Activated CD8-positive, alpha-beta T cell treated with anti-CD3 and anti-CD28 coated beads for 36 hours (primary cell): ENCODE measurements at places on chromosomes 5 and 9. TPM values are rescaled to one million over a fixed set of nuclear protein-coding genes. Genes with fewer than 3 reads are reported as not detected.

DNA sequence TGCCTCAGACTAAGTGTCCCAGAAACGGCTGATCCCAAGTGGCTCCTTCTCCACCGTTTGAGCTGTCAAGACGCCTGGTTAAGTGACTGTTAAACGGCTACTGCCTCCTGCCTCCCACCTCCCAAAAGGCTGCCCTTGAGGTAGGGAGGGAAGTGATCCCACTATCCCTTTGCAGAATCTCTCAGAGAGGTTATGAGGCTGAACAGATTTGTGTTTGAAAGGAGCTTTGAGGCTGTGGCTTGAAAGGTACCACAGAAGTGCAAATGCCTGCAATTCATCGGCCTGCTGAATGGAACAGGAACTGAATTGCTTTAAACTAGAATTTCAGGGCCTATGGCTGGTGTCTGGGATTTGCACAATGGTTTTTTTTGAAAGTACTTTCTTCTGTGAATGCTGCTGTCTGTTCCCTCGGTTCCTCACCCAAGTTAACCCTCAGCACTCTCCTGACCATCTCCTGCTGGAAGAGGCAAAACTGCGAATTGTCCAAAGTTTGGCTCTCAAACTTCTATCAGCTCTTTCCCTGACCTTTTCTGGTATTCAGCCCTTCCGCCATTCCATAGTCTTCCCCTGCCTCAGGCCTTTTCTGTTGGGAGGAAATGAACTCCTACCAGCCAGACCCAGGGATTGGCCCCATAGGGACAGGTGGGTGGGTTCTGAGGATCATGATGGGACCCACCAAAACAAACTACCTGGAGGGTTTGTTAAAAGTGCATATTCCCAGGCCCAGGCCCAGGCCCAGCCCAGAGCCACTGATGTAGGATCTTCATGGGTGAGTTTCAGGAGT, 453.3 kb downstream of the KDM4C start:
- no peaks in the 10 kb centered on the region for H3K36me3 ChIP-seq
- peaks cover 5% of the 10 kb centered on the region for H3K4me1 ChIP-seq
- H3K27ac ChIP-seq, result no peak overlapping the region
- no peak for DNase-seq
- H3K27me3 ChIP-seq, result peaks cover 2% of the 10 kb centered on the region

- no peaks in the 10 kb centered on the region for H3K36me3 ChIP-seq
- H3K27me3 ChIP-seq, result peaks cover 7% of the 10 kb centered on the region
- H3K27ac ChIP-seq, result no peak overlapping the region
- DNase-seq, result no peak
- H3K4me3 ChIP-seq, result no peak overlapping the region
- no peaks in the 10 kb centered on the region for H3K4me1 ChIP-seq
Measured at GRCh38 chr5:2187156-2187555, 304.4 kb upstream of the IRX4 start.

DNA sequence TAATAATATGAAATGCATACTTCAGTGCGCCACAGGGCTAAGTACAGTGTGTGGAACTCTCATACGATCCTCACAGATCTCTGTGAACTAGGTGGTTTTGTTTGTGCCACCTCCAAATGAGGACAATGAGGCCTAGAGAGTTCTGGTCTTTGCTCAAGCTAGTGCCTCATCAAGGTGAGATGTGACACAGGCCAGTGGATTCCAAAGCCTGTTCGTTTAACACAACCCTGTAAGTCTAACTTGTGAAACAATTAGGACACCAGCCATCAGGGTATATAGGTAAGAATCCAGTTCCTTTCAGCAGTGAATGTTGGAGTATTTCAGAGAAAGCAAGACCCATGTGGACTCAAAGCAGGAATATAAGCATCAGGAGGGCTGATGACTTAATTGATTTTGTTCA, 130.7 kb upstream of the GAS1 start:
- no peaks in the 10 kb centered on the region for H3K4me1 ChIP-seq
- no peak overlapping the region for H3K27ac ChIP-seq
- H3K4me3 ChIP-seq, result no peak overlapping the region
- no peak for DNase-seq
- H3K36me3 ChIP-seq, result no peaks in the 10 kb centered on the region

DNA sequence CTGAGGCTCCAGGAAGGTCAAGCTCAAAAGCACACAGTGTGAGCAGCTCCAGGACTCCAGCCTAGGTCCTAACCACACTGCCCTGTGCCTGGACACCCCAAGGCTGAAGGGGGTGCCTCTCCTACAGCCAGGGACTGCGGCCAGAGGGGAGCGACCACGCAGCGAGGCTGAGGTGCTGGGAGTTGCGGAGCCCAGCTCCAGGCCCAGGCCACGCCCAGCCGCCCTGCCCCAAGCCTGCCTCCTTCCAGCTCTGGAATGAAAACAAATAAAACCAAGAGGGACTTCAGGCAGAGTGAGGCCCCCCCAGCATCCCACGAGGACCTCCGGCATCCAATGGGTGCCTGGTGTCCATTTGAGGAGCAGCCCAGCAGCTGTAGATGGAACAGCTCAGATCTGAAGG, 15.2 kb downstream of the VAV2 start:
- H3K27ac ChIP-seq, result no peak overlapping the region
- H3K4me3 ChIP-seq, result no peak overlapping the region
- H3K27me3 ChIP-seq, result no peaks in the 10 kb centered on the region
- DNase-seq, result no peak
- H3K4me1 ChIP-seq, result no peaks in the 10 kb centered on the region

DNA sequence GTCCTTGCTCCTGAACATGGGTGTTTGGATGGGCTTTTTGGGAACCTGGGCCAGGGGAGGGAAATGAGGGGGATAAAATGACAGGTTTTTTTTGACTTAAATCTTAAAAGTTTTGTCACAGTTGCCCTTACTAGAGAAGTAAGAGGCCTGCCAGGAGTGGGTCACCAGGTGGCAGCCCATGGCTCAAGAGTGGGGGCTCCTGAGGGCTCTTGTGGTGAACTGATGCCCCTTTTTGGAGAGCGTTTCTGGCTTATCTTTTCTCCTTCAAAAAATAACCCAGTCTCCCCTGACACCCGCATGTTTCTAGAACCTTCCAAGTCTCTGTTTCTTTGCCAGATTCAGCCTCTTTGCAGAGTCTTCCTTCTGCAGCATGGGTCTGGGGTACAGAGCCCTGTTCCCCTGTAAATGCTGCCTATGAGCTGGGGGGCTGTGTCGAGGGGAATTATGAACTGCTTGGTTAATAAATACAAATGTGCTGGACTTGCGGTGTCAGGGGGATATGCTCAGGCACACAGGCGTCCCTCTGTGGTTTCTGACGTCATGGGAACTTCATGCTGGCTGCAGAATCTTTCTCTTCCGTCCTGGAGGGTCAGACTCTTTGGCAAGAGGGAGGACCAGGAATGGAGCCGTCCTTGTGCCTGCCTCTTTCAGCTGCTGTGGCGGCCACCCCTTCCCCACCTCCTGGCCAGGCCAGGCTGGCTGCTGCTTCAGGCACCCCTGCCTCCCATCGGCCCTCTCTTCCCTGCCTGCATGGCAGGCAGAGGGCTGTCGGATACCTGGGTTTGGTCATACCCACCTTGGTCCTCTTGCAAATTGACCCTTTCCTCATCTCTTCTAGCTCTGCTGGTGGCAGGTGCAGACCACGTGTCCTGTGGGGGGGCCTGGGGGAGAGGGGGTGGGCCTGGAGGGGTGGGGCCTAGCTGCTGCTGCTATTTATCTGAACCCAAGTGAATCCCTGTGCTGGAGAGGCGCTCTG, 30.1 kb downstream of the PTPA start:
- H3K27me3 ChIP-seq, result no peaks in the 10 kb centered on the region
- peaks cover 26% of the 10 kb centered on the region for H3K36me3 ChIP-seq
- peak; percentile 61 for DNase-seq
- peaks cover 42% of the 10 kb centered on the region for H3K4me1 ChIP-seq
- H3K27ac ChIP-seq, result peak overlapping the region; percentile 93
- peak overlapping the region; percentile 80 for H3K4me3 ChIP-seq

GRCh38 chr9:116549786-116550660, 137.1 kb upstream of the TRIM32 start:
- no peak overlapping the region for H3K27ac ChIP-seq
- no peaks in the 10 kb centered on the region for H3K27me3 ChIP-seq
- no peak for DNase-seq
- peaks cover 4% of the 10 kb centered on the region for H3K4me1 ChIP-seq

GRCh38 chr5:148915224-148915817, 88.9 kb downstream of the ADRB2 start:
- no peak for DNase-seq
- H3K36me3 ChIP-seq, result no peaks in the 10 kb centered on the region
- H3K27ac ChIP-seq, result no peak overlapping the region
- peaks cover 10% of the 10 kb centered on the region for H3K27me3 ChIP-seq

DNA sequence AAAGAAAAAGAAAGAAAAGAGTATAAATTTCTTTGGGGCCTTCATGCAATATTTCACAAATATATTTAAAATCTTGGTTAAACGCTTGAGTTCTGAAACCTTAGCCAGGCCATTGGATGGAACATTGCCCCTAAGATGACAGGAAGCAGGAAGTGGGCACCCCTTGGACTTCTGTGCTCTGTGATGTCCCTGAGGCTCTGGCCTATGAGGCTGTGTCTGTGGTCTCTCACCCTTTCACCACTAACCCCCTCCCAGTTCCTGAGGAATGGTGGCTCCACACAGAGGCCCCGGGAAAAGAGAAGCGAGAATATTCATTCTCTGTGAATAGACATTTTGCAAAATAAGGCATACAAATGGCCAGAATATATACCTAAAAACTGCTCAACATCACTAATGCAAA, 320.5 kb upstream of the PANK3 start:
- H3K4me1 ChIP-seq, result peaks cover 7% of the 10 kb centered on the region
- no peak overlapping the region for H3K4me3 ChIP-seq
- no peak overlapping the region for H3K27ac ChIP-seq

DNA sequence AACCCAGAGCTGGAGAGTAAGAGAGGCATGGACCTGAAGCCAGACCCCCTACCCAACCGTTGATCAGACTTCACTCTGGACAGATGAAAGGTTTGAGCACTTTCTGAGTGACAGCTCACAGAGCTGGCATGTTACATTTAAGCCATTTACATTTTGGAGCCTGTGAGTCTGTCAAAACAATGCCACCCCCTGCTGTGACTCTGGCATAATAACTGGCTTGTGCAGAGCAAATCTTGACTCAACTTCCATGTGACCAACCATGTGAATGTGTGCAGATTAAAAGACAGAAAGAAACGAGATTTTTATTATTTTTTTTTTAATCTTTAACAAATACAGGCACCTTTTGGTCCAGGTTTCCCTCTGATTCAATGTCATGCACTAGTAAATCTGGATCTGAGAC, 48.5 kb downstream of the MFAP3 start:
- no peak for DNase-seq
- peaks cover 7% of the 10 kb centered on the region for H3K27me3 ChIP-seq
- H3K4me3 ChIP-seq, result no peak overlapping the region
- H3K4me1 ChIP-seq, result no peaks in the 10 kb centered on the region
- no peaks in the 10 kb centered on the region for H3K36me3 ChIP-seq

DNA sequence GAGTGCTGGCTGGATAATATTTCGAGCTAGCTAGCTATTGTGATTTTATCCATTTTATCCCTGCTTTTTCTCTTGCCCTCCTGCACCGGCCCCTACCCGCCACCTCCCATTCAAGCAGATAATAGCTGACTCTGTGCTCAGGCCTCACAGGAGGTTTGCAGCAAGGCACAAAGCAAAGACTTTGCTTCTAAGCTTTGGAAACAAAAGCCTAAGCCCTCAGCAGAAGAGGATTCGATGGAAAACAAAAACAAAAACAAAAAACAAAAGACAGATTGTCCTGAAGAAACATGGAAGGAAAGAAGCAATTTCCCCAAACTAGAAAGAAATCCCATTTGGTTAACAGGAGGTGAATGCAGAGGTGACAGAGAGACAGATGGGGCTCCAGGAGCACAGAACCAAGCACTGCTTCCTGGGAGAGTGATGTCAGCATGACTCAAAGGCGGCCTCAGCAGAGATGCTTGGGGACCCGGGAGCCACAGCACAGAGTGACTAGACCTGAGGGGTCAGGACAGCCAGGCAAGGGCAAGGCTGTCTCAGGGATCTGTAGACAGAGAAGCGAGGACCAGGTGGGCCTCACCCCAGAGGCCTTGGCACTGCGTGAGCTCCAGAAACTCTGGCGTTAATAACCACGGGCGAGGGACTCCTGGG, 28.4 kb downstream of the MTX3 start:
- H3K27me3 ChIP-seq, result peaks cover 4% of the 10 kb centered on the region
- peak overlapping the region; percentile 76 for H3K27ac ChIP-seq

GRCh38 chr9:106104887-106105286, 410.5 kb downstream of the TMEM38B start:
- H3K4me1 ChIP-seq, result no peaks in the 10 kb centered on the region
- H3K27me3 ChIP-seq, result no peaks in the 10 kb centered on the region

- no peak overlapping the region for H3K27ac ChIP-seq
- peaks cover 40% of the 10 kb centered on the region for H3K4me1 ChIP-seq
- DNase-seq, result no peak
- H3K4me3 ChIP-seq, result peak overlapping the region; percentile 58
- no peaks in the 10 kb centered on the region for H3K36me3 ChIP-seq
- H3K27me3 ChIP-seq, result peaks cover 14% of the 10 kb centered on the region
Measured at GRCh38 chr5:148829248-148829594, 2.8 kb downstream of the ADRB2 start.

DNA sequence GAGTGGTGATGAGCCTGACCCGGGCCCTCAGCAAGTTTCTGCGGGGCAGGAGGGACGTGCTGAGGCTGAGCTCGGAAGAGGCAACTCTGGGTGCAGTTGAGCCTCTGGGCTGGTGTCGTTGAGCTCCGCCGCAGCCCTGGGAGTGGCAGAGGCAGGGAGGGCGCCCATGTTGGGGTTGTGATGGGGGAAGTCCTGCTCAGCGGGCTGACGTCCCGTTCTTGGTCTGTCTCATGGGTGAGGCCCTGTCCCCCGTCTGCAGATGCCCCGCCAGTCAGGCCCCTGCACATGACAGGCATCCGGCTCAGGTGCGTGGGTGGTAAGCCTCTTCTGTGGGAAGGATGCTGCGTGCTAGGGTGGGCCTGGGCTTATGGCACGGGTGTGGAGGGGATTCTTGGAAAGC, 64.3 kb downstream of the RXRA start:
- H3K4me1 ChIP-seq, result peaks cover 54% of the 10 kb centered on the region
- H3K27me3 ChIP-seq, result peaks cover 4% of the 10 kb centered on the region
- peak; percentile 98 for DNase-seq
- peak overlapping the region; percentile 99 for H3K27ac ChIP-seq

- H3K4me1 ChIP-seq, result no peaks in the 10 kb centered on the region
- no peak for DNase-seq
- no peaks in the 10 kb centered on the region for H3K36me3 ChIP-seq
- H3K4me3 ChIP-seq, result no peak overlapping the region
- H3K27ac ChIP-seq, result no peak overlapping the region
Measured at GRCh38 chr9:124622882-124623281, 115.7 kb upstream of the NR5A1 start.

GRCh38 chr9:130368631-130369103, 76.1 kb upstream of the ASS1 start:
- H3K36me3 ChIP-seq, result no peaks in the 10 kb centered on the region
- peak overlapping the region; percentile 9 for H3K27ac ChIP-seq
- DNase-seq, result peak; percentile 55
- peaks cover 12% of the 10 kb centered on the region for H3K4me1 ChIP-seq
- no peak overlapping the region for H3K4me3 ChIP-seq

GRCh38 chr9:120187758-120188157, 392.2 kb downstream of the CDK5RAP2 start:
- H3K4me1 ChIP-seq, result no peaks in the 10 kb centered on the region
- no peak overlapping the region for H3K27ac ChIP-seq
- H3K36me3 ChIP-seq, result no peaks in the 10 kb centered on the region
- H3K4me3 ChIP-seq, result no peak overlapping the region
- peaks cover 2% of the 10 kb centered on the region for H3K27me3 ChIP-seq
- DNase-seq, result no peak

- no peak overlapping the region for H3K4me3 ChIP-seq
- no peak overlapping the region for H3K27ac ChIP-seq
- H3K36me3 ChIP-seq, result no peaks in the 10 kb centered on the region
Measured at GRCh38 chr9:115640887-115641286, 512.7 kb upstream of the PAPPA start.

TMC1 gene
- total RNA-seq, result not detected

CDH18 gene
- total RNA-seq, result not detected

LCN9 gene
- total RNA-seq, result not detected

HSDL2 gene
- total RNA-seq, result 24.5 TPM

PCDHA1 gene
- not detected for total RNA-seq

SERF1B gene
- total RNA-seq, result 11.9 TPM

GAS1 gene
- total RNA-seq, result 0.11 TPM

FOXD4L3 gene
- total RNA-seq, result not detected

SPEF2 gene
- total RNA-seq, result 9.9 TPM
